ENCODE measurements at places on chromosomes 1 and 21.

- DNase-seq, result no peak
These were observed 59.4 kb downstream of the PRKCZ start for GRCh38 chr1:2109581-2110021.

- no peak for DNase-seq
These were observed 7.7 kb downstream of the CFAP298 start for GRCh38 chr21:32604464-32604863.

GRCh38 chr1:182588500-182589396, at the start of gene RNASEL:
Gene RNASEL (minus strand): TSS chr1:182589256. CDS start chr1:182586806, 2,450 bp downstream.
- peak; percentile 59 for DNase-seq

GRCh38 chr1:897226-897625, 26.5 kb upstream of the SAMD11 start:
- no peak for DNase-seq

GRCh38 chr1:153610334-153610733, 2.6 kb downstream of the S100A16 start:
- no peak for DNase-seq

GRCh38 chr1:178230881-178231409, 137.0 kb downstream of the RASAL2 start:
- no peak for DNase-seq

GRCh38 chr1:67773462-67773861, 59.8 kb downstream of the GNG12 start:
- no peak for DNase-seq

- no peak for DNase-seq
These were observed at the start of gene AIM2 for GRCh38 chr1:159076438-159077119. Gene AIM2 (minus strand): TSS chr1:159076766. CDS start chr1:159073499, 3,267 bp downstream.

GRCh38 chr1:44723496-44724295, 7.3 kb downstream of the RNU5D-1 start:
- DNase-seq, result no peak

- DNase-seq, result no peak
These were observed 28.4 kb downstream of the ZBTB17 start for GRCh38 chr1:15947382-15948090.

DNA sequence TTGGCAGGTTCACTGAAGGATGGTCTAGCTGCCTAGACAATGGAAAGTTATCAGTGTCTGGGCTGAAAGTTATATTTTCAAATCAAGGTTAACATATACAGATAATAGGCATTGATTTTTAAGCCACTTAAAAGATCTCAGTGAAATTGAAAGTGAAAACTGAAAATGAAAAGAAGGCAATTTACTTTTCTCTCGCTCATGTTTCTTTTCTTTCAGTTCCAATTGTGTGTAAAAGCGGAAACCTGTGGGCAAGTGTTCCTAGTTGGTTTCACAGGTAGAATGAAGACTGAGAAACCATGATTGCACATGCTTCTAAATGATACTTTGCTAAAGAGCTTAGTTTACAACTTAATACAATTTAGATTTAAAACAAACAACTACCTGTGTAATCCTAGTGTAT, 383.7 kb downstream of the ZP4 start:
- DNase-seq, result no peak

GRCh38 chr1:175209493-175209921, 16.9 kb upstream of the KIAA0040 start:
- DNase-seq, result no peak

DNA sequence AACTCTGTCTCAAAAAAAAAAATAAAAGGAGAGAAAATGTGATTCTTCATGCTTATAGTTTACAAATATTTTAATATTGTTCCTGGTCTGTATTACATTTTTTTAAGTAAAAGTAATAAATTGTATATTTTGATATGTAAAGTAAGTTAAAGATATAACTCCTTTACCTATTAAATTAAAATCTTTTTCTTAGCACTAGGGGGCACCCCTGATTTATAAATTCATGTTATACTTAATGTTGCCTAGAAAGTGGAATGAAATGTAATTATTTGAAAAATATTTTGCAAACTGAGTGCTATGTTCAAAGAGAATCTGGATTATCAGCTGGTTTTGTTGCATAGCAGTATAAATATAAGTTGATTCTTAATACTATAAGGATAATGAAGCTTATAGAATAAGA, 49.2 kb downstream of the RALGPS2 start:
- DNase-seq, result no peak

- DNase-seq, result no peak
These were observed 59.1 kb downstream of the NFIA start for GRCh38 chr1:61141288-61142042.

GRCh38 chr1:65235867-65236805, 73.2 kb upstream of the DNAJC6 start:
- no peak for DNase-seq

DNA sequence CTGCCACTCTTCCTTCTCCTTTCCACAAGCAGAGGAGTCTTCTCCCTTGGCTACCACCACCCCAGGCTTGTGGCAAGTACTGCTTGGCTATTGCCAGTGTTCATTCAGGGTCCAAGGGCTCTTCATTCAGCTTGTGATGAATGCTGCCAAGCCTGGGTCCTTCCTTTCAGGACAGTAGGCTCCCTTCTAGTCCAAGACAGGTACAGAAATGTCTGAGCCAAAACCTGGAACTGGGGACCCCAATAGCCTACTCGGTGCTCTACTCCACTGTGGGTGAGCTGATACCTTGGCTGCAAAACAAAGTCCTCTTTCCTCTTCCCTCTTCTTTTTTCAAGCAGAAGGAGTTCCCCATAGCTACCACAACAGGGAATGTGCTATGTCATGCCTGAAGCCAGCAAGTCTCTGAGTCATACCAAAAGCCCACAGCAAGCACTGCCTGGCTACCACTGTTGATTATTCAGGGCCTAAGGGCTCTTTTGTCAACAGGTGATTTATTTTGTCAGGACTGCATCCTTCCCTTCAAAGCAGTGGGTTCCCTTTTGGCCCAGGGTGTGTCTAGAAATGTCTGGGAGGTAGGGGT, 268.9 kb downstream of the HHAT start:
- DNase-seq, result no peak

DNA sequence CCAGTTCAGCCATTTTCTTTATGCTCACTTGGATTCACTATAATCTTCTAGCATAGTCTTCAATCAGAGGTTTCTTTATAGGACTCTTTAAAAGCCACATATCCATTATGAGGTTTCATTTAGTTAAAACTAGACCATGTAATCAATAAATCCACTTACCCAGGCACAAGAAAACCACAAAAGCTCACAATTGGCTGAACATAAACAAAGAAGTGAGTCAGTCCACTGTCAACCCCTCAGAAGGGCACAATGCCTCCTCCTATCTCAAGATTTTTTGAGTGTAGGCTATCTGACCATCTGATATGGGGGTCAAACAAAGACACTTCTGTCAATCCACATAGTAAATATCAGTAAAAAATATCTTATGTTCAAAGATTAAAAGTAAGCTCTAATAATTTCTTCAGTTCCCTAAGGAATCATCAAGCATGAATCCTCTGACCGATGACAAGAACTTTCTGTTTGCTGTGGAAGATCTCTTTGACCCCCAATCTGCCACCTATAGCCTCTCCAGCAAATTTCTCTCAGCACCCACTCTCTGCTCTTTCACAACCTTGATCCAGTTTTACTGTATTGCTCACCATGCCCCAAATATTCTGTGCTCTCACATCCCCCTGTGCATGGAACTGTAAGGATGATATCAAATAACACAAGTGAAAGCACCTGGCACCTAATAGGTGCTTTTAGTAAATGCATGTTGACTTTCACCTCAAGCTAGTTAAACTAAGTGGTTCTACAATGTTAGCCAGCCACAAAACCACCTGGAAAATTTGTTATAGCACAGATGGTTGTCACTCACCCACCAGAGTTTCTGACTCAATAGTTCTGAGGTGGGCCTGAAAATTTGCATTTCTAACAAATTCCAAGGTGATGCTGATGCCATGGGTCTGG, 16.7 kb downstream of the RAB3B start:
- DNase-seq, result no peak
